ENCODE measurements at places on chromosomes 6 and 20. TPM values are rescaled to one million over a fixed set of nuclear protein-coding genes. Genes with fewer than 3 reads are reported as not detected.

Gene WFDC5
- not detected for total RNA-seq

GRCh38 chr6:144652292-144652891 is 367.3 kb downstream of the UTRN start:
- no peaks in the 10 kb centered on the region for H3K36me3 ChIP-seq
- DNase-seq = no peak
- H3K27ac ChIP-seq = no peak overlapping the region
- H3K4me1 ChIP-seq = peaks cover 51% of the 10 kb centered on the region
- H3K4me3 ChIP-seq = no peak overlapping the region

Gene SYNDIG1
- not detected for total RNA-seq

GRCh38 chr6:137926207-137926731 is 59.2 kb downstream of the TNFAIP3 start:
- no peak overlapping the region for H3K4me3 ChIP-seq
- peak; percentile 65 for DNase-seq
- peak overlapping the region; percentile 1 for H3K27ac ChIP-seq
- peaks cover 39% of the 10 kb centered on the region for H3K4me1 ChIP-seq

Gene C20orf202
- total RNA-seq = not detected

Gene OLIG3
- total RNA-seq = not detected

GRCh38 chr6:14664112-14664601 is 546.6 kb downstream of the CD83 start:
- H3K4me1 ChIP-seq = peaks cover 12% of the 10 kb centered on the region
- H3K4me3 ChIP-seq = no peak overlapping the region
- no peaks in the 10 kb centered on the region for H3K36me3 ChIP-seq
- no peak overlapping the region for H3K27ac ChIP-seq
- H3K27me3 ChIP-seq = no peaks in the 10 kb centered on the region
- DNase-seq = no peak

GRCh38 chr6:166903500-166903899 is 52.9 kb downstream of the RNASET2 start:
- no peaks in the 10 kb centered on the region for H3K36me3 ChIP-seq
- H3K27me3 ChIP-seq = no peaks in the 10 kb centered on the region
- DNase-seq = no peak

Gene TCFL5
- total RNA-seq = 14.6 TPM

Gene HLA-DQA2
- total RNA-seq = not detected

- H3K4me3 ChIP-seq = no peak overlapping the region
- no peak overlapping the region for H3K27ac ChIP-seq
- H3K4me1 ChIP-seq = no peaks in the 10 kb centered on the region
- H3K27me3 ChIP-seq = no peaks in the 10 kb centered on the region
These were observed 60.2 kb downstream of the CHMP4B start for GRCh38 chr20:33871362-33871761.

GRCh38 chr6:159701413-159701999 is 8.5 kb upstream of the SOD2 start:
- no peaks in the 10 kb centered on the region for H3K27me3 ChIP-seq
- no peak overlapping the region for H3K4me3 ChIP-seq
- H3K4me1 ChIP-seq = no peaks in the 10 kb centered on the region
- no peaks in the 10 kb centered on the region for H3K36me3 ChIP-seq
- no peak for DNase-seq
- H3K27ac ChIP-seq = no peak overlapping the region

Gene GHRH
- total RNA-seq = not detected

Gene FAM217A
- not detected for total RNA-seq

- H3K36me3 ChIP-seq = no peaks in the 10 kb centered on the region
- no peak overlapping the region for H3K4me3 ChIP-seq
- no peaks in the 10 kb centered on the region for H3K27me3 ChIP-seq
These were observed 449.7 kb downstream of the CDKAL1 start for GRCh38 chr6:20983961-20984360.

Gene PGC
- 8.9 TPM for total RNA-seq

DNA sequence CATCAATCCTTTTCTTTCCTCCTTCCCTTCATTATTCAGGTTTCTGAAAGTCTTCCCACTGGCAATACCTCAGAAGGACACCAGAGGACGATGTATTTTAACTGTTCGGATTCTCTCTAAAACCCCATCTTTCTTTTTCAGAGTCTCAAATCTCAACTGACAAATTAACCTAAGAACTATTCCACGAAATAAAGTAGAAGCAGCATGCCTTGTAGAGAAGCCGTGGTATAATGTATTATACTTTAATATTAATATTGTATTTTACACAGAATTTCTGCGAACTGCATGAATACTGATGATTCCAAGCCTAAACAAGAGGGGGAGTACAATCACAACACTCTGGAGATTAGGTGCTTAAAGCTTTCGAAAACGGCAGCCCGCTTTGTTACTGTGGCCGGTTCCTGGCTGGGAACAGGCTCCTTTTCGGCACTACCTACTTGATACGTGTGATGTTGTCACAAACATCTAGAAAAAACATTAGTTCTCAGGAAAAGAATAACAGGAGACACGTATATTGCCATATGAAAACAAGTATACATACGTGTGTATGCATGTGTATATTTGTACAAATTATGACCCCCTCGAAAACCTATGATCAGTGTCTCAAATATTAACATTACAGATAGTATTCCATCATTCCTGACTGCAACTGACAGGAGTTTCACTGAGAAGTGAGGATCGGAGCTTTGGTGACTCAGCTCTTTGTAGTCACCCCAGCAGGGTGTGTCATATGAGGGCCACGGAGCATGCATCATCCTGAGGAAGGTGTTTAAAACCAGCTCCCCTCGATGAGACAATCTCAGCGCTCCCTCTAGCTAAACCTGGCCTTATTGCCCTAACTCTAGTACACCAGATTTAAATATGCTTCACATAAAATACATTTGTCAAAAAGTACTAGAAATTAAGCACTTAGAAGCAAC is 319.7 kb upstream of the TCF21 start:
- DNase-seq = peak; percentile 52
- H3K36me3 ChIP-seq = no peaks in the 10 kb centered on the region
- H3K4me3 ChIP-seq = peak overlapping the region; percentile 13
- H3K27me3 ChIP-seq = no peaks in the 10 kb centered on the region

Gene B3GALT4
- 0.34 TPM for total RNA-seq

Gene B3GAT2
- 0.12 TPM for total RNA-seq

DNA sequence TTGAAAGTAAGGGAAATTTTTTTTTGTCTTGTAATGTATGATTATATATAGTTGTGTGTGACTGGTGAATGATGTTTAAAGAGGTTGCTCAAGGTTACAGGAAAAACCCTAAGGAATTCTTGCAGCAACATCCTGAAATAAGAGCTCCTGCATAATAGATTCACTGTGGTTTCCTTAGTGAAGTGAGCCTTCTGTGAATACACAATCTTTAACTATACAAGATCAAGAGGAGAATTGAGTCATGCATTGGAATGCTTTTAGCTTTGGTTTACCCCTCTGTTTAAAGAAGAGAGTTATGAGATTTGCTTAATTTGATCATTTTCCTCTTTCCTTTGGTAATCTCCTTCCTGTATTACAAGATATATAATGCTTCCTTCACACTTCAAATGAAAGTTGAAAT is 141.6 kb upstream of the EYA4 start:
- H3K4me3 ChIP-seq = no peak overlapping the region
- no peaks in the 10 kb centered on the region for H3K27me3 ChIP-seq
- H3K4me1 ChIP-seq = no peaks in the 10 kb centered on the region
- DNase-seq = no peak

DNA sequence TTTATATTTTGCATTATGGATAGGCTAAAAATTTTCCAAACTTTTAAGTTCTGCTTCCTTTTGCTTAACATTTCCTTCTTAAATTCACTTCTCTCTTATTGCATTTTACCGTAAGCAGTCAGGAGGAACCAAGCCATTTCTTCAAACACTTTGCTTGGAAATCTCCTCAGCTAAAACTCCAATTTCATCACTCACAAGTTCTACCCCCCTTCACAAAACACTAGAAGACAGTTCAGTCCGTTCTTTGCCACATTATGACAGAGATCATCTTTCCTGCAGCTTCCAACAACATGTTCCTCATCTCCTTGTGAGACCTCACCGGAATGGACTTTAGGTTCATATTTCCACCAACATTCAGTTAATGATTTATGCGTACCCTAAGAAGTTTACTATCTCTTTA is 79.2 kb upstream of the LY86 start:
- no peak overlapping the region for H3K27ac ChIP-seq
- no peaks in the 10 kb centered on the region for H3K27me3 ChIP-seq
- no peak for DNase-seq
- no peaks in the 10 kb centered on the region for H3K4me1 ChIP-seq

Gene GRIK2
- 0.29 TPM for total RNA-seq

DNA sequence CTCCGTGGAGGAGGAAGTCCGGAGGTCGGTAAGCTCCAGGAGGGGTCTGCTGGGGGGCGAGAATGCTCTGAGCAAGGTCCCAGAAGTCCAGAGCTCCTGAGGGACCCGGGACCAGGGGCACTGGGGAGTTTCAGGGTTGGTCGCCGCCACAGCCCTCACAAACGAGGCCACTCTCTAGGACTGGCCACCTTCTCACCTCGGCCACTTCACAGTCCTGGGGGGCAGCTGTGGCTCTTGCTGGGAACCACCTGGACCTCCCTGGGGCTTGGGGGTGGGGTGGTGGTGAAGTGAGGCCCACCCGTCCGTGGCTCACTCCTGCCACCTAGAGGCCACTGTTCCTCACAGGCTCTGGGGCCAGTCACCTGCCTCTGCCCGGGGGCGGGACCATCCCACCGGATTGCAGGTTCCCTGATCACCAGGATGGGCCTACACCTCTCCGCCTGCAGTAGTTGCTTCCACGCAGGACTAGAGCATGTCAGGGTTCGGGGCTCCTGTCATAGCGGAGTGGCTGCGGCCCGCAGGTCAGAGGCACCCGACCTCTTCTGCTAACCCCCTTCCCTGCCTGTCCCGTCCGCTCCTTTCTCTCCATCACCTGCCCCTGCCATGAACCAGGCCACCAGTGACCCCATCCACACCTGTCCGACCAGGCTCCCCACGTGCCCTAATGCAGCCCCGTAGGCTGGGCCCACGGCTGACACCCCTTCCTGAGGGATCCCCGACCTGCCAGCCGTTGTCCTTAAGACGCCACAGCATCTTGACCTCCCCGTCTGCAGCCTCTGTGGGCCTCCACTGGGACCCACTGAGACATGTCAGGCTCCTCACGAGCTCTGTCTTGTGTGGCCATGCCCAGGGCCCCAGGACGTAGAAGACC is 5.1 kb upstream of the TCEA2 start:
- DNase-seq = peak; percentile 98
- no peak overlapping the region for H3K4me3 ChIP-seq
- H3K27ac ChIP-seq = no peak overlapping the region
- H3K36me3 ChIP-seq = no peaks in the 10 kb centered on the region
- no peaks in the 10 kb centered on the region for H3K27me3 ChIP-seq

Gene ADGRF1
- total RNA-seq = 0.52 TPM

GRCh38 chr6:132948889-132949288 is 134.5 kb downstream of the RPS12 start:
- no peaks in the 10 kb centered on the region for H3K27me3 ChIP-seq
- no peaks in the 10 kb centered on the region for H3K36me3 ChIP-seq
- no peak overlapping the region for H3K27ac ChIP-seq

GRCh38 chr6:119187596-119187995 is 109.1 kb upstream of the FAM184A start:
- DNase-seq = no peak
- H3K4me3 ChIP-seq = no peak overlapping the region
- no peaks in the 10 kb centered on the region for H3K4me1 ChIP-seq
- peaks cover 2% of the 10 kb centered on the region for H3K36me3 ChIP-seq
- H3K27me3 ChIP-seq = no peaks in the 10 kb centered on the region
- H3K27ac ChIP-seq = no peak overlapping the region

DNA sequence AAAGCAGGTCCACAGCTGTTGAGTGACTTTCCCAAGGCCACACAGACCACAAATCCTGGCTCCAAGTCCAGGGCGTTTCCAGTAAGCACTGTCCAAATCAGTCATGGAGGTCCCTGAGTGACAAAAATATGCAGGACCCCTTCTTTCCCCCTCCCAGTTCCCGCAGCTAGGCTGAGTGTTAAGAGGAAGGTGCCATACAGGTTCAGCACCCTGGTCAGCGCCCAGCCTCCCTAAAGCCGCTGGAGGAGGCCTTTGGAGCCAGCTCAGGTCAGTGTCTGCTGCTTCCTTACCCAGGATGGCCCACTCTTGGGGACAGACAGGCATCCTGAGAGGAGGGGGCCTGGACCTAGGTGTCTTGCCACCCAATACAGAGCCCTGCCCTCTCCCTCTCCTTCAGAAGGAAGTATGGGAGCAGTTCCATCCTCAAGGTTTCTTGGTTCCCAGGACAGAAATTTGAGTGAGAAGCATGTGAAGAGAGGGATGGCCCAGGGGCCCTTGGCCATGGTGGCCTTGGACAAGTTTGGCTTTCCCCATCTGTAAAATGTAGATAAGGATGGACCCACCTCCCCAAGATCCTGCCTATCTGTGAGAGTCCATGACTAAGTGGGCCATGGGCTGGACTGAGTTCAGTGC is 13.2 kb downstream of the TMEM74B start:
- DNase-seq = peak; percentile 76
- no peak overlapping the region for H3K27ac ChIP-seq
- no peaks in the 10 kb centered on the region for H3K27me3 ChIP-seq
- H3K36me3 ChIP-seq = peaks cover 2% of the 10 kb centered on the region

- H3K27ac ChIP-seq = no peak overlapping the region
- no peaks in the 10 kb centered on the region for H3K36me3 ChIP-seq
- no peak for DNase-seq
- no peaks in the 10 kb centered on the region for H3K27me3 ChIP-seq
- H3K4me3 ChIP-seq = no peak overlapping the region
These were observed 36.6 kb downstream of the MTRES1 start for GRCh38 chr6:107064579-107065065.

Gene COX4I2
- not detected for total RNA-seq

GRCh38 chr6:168238159-168238909 is 81.2 kb downstream of the DACT2 start:
- no peaks in the 10 kb centered on the region for H3K27me3 ChIP-seq
- H3K4me1 ChIP-seq = peaks cover 3% of the 10 kb centered on the region
- H3K27ac ChIP-seq = no peak overlapping the region
- H3K36me3 ChIP-seq = no peaks in the 10 kb centered on the region
- H3K4me3 ChIP-seq = no peak overlapping the region

DNA sequence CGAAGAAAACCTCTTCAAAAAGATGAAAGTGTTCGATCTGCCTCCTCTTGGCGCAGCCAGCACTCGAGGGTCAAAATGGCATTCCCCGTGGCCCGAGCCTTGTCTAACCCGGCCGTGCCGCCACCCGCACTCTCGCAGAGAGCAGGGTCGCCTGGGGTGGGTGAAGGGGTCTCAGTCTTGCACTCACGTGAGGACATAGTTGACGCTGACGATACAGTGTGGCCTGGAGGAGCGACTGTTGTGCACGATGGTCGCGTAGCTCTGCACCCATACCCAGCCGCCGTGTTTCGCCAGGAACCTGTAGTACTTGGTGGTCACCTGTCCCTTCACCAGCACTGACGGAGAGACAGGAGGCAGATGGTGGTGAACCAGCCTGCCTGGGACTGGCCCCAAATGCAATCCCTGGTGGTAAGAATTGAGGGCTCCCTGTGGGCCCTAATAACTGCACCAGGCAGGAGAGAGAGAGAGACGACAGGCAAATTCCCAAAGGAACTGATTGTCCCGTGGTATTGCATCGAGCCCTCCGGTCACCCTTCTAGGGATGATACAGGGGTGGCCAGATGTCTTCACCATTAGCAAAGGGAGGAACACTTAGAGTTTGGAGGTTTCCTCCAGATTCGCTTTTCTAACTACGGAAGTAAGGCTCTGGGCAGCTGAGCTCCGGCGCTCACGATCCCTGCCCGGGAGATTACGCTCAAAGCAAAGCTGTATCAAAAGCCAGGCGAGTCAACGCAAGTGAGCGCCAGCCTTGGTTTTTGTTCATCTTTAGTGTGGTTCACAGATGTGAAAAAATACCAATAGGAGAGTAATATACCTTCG is 17.4 kb downstream of the SIM1 start:
- DNase-seq = no peak
- no peak overlapping the region for H3K4me3 ChIP-seq
- H3K4me1 ChIP-seq = no peaks in the 10 kb centered on the region
- H3K27me3 ChIP-seq = no peaks in the 10 kb centered on the region
- H3K27ac ChIP-seq = no peak overlapping the region
- no peaks in the 10 kb centered on the region for H3K36me3 ChIP-seq

All from Caco-2 (cell line).